ENCODE measurements at places on chromosomes 3 and 15.

DNA sequence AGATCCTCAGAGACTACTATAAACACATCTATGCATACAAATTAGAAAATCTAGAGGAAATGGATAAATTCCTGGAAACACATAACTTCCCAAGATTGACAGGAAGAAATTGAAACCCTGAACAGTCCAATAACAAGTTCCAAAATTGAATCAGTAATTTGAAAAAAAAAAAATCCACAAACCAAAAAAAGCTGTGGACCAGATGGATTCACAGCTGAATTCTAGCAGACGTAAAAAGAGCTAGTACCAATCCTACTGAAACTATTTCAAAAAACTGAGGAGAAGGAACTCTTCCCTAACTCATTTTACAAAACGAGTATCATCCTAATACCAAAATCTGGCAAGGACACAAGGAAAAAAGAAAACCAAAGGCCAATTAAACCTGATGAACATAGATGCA, 77.0 kb upstream of the FXR1 start:
- DNase-seq: no peak

- no peak for DNase-seq
Observed at GRCh38 chr3:56089739-56090138, 378.5 kb downstream of the ERC2 start.

- DNase-seq: no peak
Observed at GRCh38 chr15:40785814-40786213, 16.0 kb downstream of the C15orf62 start.

- no peak for DNase-seq
Observed at GRCh38 chr15:92974183-92974915, 74.2 kb downstream of the CHD2 start.

GRCh38 chr3:177776661-177777101, 579.4 kb upstream of the TBL1XR1 start:
- DNase-seq: no peak

DNA sequence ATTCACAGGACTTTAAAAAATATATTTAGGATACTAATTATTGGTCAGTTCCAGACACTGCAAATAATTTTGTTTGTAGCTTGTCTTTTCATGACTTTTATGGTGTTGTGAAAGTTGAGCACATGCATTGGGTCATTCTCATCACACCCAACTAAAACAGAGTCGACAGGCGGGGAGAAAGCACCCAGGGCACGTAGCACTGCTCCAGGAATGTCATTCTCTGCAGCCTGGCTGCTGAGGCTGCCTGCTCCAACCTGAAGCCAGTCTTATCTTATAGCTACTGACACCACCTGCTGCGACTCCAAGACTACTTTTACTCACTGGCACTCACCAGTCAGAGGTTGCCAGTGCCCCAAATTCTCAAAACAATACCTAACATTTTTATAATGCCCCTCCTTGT, 56.9 kb downstream of the ACAD9 start:
- no peak for DNase-seq

DNA sequence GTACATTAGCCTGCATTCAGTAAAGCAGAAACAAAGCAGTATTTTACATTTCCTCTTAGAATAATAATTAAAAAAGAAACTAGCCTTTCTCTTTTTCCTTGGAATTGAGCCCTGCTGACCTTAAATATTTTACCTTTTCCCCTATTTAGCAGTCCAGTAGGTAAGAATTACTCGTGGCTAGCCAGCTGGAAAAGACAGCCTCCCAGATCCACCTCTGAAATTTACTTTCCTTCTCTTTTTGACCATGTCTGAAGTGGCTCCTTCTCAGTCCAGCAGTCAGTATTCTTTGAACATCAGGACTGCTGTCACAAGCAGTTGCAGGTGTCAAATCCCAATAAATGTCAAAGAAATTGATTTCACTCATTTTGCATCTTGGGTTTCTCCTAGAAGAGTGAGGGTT, 311.5 kb upstream of the DCBLD2 start:
- no peak for DNase-seq

GRCh38 chr15:100394736-100395440, 53.1 kb upstream of the ADAMTS17 start:
- no peak for DNase-seq

DNA sequence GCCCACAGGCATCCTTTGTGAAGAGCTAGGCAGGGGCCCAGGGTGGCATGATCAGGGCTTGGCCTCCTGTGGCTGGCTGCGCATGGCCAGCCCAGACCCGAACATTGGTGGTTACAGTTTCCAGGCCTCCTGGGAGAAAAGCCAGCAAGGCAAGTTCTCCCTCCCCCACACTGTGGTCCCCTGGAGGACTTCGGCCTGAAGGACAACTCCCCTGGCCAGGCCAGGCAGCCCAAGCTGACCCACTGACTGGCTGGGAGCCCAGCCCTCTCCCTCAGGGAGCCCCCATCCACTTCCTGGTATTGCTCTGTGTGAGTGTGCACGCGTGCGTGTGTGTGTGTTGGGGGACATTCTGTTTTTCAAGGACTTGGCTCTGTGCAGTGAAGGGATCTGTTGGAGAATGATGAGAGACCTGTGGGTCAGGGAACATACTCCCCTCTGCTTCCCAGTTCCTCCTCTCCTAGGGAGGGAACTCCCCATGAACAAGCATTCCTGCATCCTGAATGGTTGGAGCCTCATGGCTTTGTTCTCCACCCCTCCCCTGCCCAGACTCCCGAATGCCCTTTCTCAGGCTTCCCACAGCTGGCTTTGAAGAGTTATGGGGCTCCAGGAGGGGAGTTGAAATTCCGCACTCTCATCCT, 29.5 kb downstream of the CORO2B start:
- DNase-seq: no peak

- no peak for DNase-seq
Observed at GRCh38 chr15:48617619-48618018, 27.9 kb downstream of the FBN1 start.

GRCh38 chr15:63805993-63806980, 27.5 kb downstream of the HERC1 start:
- no peak for DNase-seq

DNA sequence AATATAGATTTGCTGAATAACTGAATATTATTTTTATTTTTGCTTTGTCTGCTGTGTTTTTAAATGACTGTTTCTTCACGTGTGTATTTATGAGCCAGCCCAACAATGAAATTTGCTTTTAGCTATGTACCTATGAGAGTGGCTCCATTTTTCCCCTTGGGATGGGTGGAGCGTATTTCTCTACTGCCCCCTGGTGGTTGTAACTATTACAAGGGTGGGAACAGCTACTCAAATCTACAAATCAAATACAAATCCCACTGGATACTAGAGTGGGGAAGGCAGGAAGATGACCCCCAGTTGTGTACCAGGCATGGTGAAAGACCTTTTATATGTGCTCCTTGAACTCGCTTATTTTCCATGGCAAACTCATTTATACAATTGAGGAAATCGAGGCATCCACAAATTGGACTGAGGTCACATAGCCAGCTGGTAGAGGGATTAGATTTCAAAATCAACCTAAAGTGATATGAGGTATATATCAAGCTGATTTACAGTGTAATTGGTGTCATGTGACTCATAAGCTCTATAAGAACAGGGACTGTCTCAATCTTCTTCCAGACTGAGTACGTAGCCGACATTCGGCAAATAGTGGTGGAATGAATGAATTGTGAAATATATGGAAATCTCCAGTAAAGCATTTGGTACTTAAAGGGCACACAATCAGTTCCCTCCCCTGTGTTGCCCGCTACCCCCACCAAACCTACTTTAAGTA, 69.5 kb upstream of the VEPH1 start:
- DNase-seq: no peak

DNA sequence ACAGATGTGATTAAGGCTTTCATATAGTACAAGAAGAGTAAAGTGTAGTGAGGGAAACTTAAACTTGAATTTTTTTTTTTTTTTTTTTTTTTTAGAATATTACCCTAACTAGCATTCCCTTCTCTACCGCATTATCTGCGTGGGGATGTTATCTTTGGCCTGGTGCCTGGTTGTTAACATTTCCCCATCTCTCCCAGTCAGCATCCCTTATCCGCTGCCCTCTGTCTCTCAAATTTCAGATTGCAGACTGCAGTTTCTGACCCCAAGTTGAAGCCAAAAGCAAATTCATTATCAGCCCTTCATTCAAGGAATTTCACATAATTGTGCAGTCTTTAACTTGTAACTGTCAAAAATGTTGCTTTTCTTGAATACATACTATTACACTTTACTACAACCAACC, 353.0 kb downstream of the PLOD2 start:
- DNase-seq: no peak

GRCh38 chr3:106485217-106485616, 616.4 kb upstream of the CBLB start:
- DNase-seq: no peak

- no peak for DNase-seq
Observed at GRCh38 chr3:125013095-125013494, 42.7 kb downstream of the HEG1 start.

DNA sequence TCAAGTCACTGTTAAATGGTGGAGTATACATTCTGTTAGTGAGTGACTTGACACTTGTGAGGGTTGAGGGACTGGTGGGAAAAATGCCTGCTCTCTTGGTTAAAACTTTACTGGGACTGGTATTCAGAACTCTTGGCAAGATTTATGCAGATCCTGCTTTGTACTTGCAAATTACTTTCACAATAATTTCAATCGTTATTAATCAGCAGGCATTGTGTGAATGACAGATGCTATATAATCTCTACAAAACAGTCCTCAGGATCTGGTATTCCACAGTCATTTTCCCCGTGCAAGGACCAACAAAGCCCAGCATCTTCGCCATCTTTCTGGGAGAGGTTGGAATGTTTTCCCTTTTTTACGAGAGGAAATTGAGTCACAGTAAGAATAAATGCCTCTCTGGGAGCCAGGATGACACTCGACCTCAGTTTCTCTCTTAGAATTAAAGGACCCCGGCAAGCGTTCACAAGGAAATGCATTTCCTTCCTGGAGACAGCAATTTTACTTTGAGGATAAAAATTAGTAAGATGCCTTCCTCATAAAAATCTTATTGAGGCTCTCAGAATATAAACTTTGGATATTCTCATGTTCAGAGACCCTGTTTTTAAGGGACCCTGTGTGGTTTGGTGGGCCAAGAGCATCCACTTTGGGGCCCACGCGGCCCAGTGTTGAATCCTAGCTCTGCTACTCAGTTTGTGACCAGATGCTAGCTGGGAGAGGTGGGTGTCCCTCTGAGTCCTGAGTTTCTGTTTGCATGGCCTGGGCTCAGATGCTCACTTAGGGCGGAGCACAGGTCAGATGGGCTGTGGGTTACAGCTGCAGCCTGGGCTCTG, 45.3 kb upstream of the PLCL2 start:
- DNase-seq: no peak

DNA sequence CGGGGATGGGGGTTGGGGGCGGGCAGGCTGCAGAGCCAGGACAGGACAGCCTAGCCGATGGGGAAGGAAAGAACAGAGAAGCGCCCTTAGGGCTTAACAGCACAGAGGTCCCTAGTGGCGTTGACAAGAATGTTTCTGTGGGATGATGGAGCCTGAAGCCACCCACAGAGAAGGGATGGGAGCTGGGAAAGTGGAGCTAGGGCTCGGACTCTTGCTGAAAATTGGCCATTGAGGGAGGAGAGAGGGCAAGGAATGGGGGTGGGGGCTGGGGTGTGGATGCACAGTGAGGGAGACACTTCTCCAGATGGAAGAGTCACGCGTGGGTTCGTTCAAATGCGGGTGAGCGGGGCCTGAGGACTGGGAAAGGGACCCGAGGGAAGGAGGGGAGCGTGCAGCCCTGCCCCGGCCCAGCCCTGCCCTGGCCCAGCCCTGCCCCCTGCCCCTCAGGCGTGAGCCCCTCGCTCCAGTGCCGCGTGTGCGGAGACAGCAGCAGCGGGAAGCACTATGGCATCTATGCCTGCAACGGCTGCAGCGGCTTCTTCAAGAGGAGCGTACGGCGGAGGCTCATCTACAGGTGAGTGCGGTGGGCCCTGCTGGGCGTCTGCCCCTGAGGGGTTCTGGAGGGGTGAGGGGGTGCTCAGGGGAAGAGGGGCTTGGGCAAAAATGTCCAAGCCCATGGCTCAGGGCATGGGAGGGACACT, 832 bp downstream of the NR2E3 start:
- DNase-seq: no peak

DNA sequence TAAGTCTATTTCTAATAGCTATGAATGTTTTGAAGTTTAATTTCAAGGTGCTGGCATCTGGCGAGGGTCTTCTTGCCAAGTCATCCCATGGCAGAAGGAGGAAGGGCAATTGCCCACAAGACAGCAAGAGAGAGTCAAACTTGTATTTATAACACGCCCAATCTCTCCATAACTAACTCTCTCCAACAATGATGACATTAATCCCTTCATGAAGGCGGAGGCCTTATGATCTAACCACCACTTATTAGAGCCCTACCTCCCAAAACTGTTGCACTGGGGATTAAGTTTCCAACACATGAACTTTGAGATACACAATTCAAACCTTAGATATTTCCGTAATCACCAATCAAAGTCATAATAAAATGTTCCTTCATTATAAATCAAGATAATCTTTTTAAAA, 406.9 kb downstream of the CNTN6 start:
- no peak for DNase-seq

DNA sequence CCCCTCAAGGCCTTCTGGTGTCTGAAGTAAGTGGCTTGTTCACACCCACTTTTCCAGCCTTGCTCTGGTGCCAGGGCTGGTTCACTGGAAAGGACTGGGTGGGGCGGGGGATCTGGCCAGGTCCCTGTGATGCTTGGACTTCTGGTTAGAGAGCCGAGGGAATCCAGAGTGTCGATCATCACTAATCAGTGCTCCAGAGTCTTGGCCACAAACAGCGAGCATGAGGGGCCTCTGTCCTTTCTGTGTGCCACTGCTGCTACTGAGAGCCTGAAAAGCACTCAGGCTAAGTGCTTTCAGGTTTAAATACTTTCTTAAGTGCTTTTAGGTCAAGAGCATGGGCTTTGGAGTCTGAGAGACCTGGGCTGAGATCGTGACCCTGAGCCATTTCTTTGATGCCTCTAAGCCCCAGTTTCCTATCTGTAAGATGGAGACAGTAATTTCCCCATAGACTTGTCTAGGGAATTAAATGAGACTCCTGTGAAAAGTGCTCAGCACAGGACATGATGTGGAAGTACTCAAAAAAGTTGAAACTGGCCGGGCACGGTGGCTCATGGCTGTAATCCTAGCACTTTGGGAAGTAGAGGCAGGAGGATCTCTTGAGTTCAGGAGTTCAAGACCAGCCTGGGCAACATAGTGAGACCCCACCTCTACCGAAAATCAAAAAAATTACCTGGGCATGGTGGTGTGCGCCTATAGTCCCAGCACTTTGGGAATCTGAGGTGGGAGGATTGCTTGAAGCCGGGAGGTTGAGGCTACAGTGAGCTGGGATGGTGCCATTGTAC, 53.8 kb upstream of the SEC22A start:
- no peak for DNase-seq

GRCh38 chr15:55802600-55803376, 59.8 kb upstream of the PRTG start:
- no peak for DNase-seq

DNA sequence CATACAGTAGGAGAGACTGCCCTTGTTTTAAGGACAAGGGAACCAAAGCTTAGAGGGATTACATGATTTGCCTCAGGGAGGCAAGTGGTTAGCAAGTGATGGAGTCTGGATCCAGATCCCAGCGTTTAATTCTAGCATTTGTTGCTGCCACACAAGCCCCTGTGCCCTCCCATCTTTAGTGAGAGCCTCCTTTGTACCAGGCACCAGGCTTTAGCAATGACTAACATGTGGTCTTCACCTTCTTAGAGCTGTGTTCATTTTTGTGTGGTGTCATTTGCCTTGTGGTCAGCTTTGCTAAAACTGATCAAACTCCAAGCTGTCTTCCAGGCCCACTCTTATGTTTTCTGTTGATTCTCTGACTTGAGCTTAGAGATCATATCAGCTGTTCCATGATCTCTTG, 290.5 kb downstream of the RPLP1 start:
- no peak for DNase-seq

GRCh38 chr15:67105065-67105951, 39.9 kb downstream of the SMAD3 start:
- no peak for DNase-seq

- no peak for DNase-seq
Observed at GRCh38 chr3:141427764-141428163, 59.1 kb upstream of the RASA2 start.
